Stimulated activated CD4-positive, alpha-beta T cell treated with anti-CD3 and anti-CD28 coated beads, Interleukin-2, amount 100 ng/mL, for 48 hours (primary cell): ENCODE measurements at places on chromosomes 1 and 21.

GRCh38 chr1:230120289-230120920 lies 53.4 kb downstream of the GALNT2 start:
- no peak for DNase-seq

GRCh38 chr1:25112400-25112799 lies 119.9 kb downstream of the SYF2 start:
- no peak for DNase-seq

DNA sequence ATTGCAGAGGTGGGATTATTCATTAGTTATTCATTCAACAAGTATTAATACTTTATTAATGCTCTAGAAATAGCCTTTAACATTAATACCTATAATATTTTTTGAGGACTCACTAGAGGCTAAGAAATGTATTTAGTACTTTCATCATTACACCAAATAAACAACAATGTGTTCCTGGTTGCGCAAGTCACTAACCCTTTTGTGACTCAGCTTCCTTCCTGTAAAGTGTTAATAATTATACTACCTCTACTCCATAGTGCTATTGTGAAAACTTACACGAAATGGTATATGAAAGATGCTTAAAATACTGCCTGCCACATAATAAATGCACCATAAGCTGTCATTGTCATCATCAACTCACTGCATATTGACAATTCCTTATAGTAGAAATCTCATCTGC lies 431.0 kb downstream of the DPYD start:
- no peak for DNase-seq

- no peak for DNase-seq
These were observed 65.9 kb downstream of the KCNK1 start for GRCh38 chr1:233679591-233680373.

DNA sequence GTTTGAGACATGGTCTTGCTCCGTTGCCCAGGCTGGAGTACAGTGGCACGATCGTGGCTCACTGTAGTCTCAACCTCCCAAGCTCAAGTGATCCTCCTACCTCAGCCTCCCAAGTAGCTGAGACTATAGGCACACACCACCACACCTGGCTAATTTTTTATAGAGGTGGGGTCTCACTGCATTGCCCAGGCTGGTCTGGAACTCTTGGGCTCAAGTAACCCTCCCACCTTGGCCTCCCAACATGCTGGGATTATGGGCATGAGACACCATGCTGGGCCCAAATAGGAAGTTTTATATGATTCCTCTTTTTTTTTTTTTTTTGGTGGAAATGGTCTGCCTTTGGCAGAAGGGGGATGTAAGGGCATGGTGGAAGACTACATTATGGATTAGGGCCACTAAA lies 6.1 kb upstream of the FNDC7 start:
- no peak for DNase-seq

- DNase-seq: no peak
These were observed 51.3 kb upstream of the SLC45A1 start for GRCh38 chr1:8266436-8267165.

- DNase-seq: no peak
These were observed 16.2 kb downstream of the PLEKHO1 start for GRCh38 chr1:150165622-150166612.

DNA sequence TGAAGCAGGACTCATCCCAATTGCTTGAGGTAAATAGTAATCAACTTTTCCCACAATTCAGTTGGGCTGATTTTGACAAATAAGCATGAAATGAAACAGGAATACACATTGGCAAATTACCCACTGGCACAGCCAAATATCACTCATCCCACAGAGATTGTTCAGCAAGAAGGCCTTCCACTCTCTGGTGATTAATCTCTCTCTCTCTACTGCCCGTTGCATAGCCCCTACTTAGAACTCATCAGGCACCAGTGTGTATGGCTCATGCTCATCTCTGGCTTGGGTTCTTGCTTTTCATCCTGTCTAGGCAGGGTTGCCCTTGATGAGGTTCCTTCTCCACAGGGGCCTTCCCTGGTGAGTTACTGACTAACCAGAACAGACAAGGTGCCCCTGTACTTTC lies 1.1 kb downstream of the BSDC1 start:
- no peak for DNase-seq

DNA sequence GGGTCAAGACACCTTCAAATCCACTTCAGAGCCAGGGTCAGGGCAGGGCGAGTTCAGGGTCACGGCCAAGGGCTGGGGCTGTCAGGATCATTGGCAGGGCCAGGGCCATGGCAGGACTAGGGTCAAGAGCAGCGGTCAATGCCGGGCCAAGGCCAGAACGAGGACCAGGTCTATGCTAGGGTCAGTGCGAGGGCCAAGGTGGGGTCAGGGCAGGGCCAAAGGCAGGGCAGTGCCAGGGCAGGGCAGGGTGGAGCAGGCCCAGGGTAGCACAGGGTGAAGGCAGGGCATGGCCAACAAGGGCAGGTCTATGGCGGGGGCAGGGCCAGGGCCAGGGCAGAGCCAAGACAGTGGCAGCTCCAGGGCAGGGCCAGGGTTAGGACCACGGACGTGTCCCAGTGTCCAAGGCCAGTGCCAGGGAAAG lies 154.0 kb downstream of the LIPI start:
- no peak for DNase-seq

- no peak for DNase-seq
These were observed 568.9 kb upstream of the ADGRL4 start for GRCh38 chr1:79575424-79575823.

GRCh38 chr21:23876925-23877558 lies 1730.2 kb downstream of the MRPL39 start:
- no peak for DNase-seq

GRCh38 chr1:236761397-236762132 lies 33.5 kb upstream of the MTR start:
- no peak for DNase-seq

DNA sequence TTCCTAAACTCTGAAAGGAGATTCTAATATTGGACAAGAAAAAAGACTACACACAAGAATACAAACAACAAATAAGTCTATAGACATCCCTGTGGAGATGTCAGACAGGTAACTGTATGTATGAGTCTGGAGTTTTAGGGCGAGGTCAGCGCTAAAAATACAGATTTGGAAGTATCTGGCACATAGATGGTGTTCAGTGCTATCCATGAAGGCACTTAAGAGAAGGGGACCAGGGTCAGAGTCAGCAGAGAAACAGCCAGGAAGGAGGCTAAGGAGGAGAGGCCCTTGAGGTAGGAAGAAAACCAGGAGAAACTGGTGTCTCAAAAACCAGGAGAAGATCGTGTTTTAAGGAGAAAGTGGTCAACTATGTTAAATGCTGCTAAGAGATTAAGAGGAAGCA lies 18.1 kb downstream of the ZMPSTE24 start:
- DNase-seq: no peak

DNA sequence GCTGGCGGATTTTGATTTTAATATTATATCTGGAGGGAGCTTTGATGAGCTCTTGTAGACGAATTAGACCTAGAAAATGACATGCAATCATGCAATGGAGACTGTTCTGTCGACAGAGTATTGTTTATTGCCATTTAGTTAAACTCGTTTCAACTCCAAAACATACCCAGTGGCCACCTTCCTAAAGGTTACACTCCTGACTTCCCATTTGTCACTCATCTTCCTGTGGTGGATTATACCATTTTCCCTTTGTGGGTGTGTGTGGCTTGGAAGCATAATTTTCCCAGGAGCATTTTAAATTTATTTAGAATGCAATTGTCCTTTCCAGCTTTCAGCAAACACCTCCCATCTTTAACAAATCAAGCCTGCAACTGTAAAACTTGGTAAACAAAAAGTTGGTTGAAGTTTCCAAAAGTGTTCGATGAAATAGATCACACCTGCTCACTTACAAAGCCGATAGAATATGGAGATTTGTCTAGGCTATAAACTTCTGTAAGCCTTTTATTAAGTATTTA lies 266.6 kb downstream of the GRIK1 start:
- DNase-seq: no peak

DNA sequence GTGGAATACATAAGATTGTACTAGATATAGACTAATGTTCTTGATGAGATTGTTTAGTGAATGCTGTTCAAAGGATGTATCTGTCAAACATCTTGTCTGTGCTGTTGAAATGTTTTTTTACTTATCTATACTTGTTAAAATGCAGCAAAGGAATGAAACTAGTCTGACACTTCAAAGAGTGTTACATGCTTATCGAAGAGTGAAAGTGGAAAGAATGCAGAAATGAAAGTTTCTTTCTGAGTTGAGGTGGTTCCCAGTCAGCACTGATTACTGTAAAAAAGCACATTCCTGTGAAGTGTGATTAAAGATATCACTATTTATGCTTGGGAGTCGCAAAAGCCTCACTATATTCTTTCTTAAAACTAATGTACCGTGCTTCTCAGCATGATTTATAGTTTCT lies 1225.2 kb downstream of the NCAM2 start:
- DNase-seq: no peak

GRCh38 chr21:17576080-17576835 lies 36.4 kb downstream of the BTG3 start:
- no peak for DNase-seq

GRCh38 chr1:84892705-84893618 lies at the start of gene LPAR3:
Gene LPAR3, minus strand, starts transcription at chr1:84893206. Its CDS starts 27,086 bp downstream, at chr1:84866120.
- DNase-seq: peak; percentile 20

DNA sequence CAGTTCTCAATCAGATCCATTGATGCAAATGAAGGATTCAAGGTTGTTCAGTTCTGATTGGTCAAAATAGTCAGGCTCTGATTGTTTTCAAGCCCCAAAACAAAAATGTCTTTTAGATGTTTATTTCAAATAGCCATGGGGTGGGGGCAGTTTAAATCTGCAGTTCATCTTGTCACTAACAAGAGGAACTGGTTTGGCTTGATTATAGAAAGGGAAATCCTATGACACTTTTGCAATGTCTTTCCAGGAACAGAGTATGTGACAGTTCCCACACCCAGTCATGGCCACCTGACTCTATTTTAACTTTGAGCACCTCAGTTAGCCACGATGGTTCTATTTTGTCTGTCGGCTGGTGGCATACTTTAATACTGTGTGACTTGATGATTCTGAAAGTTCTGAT lies 1544.1 kb downstream of the PLA2G4A start:
- DNase-seq: no peak

- DNase-seq: no peak
These were observed 34.0 kb upstream of the NHLH2 start for GRCh38 chr1:115874904-115875303.
